ENCODE measurements at places on chromosomes 12 and 14.

- DNase-seq = no peak
Measured at GRCh38 chr12:104372061-104372720, 68.7 kb downstream of the EID3 start.

DNA sequence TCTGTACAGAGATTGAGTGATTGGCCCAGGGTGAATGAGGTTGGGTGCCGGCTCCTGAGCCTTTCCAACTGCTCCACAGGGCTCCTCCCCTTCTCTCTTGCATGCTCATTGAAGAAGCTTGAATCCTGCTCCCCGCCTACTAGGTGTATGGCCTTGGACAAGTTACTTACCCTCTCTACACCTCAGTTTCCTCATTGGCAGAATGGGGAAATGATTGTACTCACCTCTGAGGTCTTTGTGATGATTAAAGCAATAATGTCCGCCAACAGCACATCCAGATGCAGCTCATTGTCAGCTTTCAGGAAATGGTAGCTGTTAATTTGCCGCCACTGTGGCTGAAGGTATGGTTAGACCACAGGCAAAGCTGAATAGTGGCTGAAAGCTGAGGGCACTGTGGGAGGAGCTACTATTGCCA lies 174.1 kb downstream of the CRADD start:
- DNase-seq = no peak

DNA sequence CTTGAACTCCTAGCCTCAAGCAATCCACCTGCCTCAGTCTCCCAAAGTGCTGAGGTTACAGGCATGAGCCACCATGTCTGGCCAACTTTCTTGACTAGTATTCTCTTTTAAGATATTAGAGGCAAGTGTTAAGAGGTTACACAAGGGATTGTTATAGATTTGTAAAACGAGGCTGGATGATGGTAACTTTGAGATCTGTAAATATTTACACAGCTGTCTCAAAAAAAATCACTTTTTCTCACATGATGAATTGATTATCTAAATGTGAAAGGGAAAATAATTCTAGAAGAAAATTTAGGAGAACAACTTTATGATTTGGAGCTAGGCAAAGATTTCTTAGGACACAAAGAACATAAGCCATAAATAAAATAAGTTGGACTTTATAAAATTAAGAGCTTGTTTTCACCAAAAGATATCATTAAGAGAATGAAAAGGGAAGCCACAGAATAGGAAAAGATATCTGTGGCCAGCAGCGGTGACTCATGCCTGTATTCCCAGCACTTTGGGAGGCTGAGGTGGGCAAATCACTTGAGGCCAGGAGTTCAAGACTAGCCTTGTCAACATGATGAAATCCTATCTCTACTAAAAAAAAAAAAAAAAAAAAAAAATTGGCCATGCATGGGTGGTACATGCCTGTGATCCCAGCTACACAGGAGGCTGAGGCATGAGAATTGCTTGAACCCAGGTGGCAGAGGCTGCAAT lies 77.4 kb downstream of the BBS10 start:
- DNase-seq = no peak

- DNase-seq = no peak
Measured at GRCh38 chr12:118237052-118237665, 101.2 kb downstream of the PEBP1 start.

DNA sequence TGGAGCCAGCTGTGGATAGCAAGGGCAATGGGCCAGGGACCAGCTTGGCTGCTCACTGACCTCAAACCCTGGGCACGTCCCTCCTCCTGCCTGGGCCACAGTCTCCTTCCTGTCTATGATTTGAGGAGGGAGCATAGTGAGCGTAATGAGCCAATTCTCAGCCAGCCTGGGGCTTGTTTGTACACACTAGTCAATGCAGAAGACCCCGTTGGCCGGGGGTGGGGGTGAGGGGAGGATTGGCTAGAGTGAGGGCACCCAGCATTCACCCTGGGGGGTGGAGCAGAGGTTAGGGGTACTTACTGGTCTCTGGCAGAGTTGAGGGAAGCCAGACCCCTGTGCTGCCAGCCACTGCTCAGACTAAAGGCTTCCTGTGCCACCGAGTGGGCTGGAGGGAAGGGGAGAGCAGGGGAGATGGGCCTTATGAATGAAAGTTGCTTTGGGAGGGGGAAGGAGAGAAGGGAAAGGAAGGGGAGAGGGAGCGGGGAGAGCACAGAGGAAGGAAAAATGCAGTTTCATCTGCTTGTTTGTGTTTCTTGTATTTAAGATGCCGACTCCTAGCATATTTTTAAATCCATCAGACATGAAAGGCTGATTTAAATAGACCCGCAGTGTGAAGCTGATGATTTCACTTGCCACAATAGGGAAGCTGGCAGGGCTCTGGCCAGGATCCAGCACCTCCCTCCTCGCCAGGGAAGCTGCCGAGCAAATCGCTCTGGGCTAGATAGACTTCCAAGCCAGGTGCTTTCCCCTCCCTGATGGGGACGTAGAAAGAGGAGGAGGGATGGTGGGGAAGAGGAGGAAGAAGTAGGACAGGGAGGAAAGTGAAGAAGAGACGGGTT lies 114.0 kb downstream of the PRMT8 start:
- DNase-seq = no peak

DNA sequence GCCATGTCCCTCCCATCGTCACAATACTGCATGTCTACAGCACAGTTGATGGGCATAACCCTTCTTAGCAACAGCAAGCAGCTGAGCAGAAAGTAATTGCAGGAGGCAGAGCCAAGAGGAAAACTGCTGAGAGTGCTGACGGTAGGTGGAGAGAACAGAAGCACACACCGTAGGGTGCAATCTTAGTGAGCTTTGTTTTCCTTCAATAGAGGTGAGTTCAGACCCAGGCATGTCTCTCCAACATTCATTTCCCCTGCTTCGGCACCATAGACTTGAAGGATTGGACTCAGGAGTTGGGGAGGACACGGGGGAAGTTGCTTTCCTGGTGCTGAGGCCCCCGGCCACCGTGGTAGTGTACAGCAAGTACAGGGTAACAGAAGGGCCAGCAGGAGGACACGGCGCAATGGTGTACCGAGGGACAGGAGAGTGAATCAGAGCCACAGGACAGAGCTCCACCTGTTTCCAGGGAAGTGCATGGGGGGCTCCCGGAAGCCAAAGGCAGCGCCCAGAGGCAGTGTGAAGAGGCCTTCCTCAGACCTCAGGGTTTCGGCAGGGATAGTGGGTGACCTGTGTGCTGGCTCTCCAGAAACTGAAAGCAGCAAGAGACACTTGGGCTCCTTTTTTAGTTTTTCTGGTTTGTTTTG lies 36.3 kb upstream of the SINHCAF start:
- DNase-seq = no peak

- DNase-seq = no peak
Measured at GRCh38 chr14:96105926-96106441, 66.8 kb downstream of the C14orf132 start.

- DNase-seq = peak; percentile 27
Measured at GRCh38 chr12:54596526-54596946, 8.1 kb upstream of the PPP1R1A start.

- peak; percentile 10 for DNase-seq
Measured at GRCh38 chr14:104536942-104537612, 42.5 kb upstream of the C14orf180 start.

DNA sequence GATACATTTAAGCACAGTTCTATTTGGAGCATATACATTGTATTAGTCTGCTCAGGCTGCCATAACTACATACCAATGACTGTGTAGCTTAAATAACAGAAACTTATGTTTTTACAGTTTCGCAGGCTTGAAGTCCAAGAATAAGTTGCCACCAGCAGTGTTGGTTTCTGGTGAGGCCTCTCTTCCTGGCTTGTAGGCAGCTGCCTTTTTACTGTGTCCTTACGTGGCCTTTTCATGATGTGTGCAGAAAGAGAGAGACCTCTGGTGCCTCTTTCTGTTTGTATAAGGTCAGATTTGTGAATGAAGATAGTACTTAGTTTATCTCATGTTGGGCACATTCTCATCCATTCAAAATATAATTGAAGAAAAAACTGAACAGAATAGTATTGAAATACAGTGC lies 636.6 kb downstream of the FLRT2 start:
- DNase-seq = no peak

DNA sequence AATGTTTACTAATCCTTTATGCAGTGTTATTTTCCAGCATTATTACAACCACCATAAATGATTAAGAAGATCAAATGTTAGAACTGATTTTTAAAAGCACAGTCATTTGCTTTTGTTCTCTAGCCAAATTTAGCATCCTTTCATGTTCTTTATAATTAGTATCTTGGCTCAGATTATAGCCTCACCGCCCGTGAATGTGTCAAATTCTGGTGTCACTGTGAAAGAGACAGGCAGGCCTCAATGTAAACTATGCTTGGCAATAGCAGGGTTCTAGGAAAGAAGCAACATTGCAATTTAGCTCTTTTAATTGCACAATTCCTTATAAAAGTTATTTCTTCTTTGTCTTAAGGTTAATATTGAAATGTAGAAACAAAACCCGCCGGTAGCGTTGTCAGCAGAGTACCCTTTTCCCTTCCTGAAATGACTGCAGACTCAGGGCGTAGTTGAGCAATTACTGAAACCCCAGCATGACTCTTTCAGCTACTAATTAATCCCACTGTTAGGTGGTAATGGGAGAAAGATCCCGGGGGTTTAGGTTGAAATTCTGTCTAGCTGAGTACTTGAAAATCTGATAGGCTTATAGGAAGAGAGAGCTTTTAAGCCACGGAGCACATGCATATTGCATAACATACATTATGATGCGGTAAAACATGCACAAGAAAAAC lies 1600.5 kb upstream of the SEL1L start:
- DNase-seq = no peak

GRCh38 chr12:31533470-31533869 lies 57.5 kb downstream of the DENND5B start:
- no peak for DNase-seq

DNA sequence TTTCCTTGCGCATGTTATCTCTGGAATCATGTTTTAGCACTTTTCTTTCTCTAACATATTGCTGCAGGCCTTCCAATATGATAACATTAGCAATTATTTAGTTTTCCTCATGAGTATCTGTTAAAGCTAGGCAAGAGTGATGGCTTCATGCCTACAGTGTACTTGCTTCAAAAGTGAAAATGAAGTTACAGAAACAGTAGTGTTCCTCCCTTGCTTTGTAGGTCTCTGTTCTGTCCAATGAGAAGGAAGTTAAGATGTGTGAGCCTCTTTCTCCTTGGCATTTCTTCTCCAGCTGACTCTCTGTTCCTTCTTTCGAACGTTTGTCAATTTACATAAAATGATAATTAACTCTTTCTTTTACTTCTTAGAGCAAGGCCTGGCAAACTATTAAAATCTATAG lies 22.2 kb downstream of the LRRIQ1 start:
- no peak for DNase-seq

GRCh38 chr12:66061557-66062289 lies 68.8 kb downstream of the LLPH start:
- DNase-seq = no peak

DNA sequence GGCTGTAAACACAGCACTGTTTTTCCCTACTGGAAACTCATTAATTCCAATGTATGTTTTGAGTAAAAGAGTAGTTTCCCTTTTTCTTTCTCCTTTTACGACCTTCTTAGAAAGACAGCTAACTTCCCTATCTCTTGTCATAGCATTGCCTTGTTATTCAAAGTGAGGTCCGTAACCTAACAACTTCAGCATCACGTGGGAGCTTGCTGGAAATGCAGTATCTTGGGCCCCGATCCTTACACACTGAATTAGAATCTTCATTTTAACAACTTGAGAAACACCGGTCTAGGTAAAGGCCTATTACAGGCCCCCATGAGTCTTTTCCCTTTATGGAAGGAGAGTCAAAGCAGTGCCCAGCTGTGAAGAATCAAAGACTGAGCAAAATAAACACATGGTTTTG lies 230.7 kb upstream of the PRKD1 start:
- no peak for DNase-seq

GRCh38 chr12:2960390-2960956 lies 1.3 kb downstream of the TEAD4 start:
- DNase-seq = no peak

DNA sequence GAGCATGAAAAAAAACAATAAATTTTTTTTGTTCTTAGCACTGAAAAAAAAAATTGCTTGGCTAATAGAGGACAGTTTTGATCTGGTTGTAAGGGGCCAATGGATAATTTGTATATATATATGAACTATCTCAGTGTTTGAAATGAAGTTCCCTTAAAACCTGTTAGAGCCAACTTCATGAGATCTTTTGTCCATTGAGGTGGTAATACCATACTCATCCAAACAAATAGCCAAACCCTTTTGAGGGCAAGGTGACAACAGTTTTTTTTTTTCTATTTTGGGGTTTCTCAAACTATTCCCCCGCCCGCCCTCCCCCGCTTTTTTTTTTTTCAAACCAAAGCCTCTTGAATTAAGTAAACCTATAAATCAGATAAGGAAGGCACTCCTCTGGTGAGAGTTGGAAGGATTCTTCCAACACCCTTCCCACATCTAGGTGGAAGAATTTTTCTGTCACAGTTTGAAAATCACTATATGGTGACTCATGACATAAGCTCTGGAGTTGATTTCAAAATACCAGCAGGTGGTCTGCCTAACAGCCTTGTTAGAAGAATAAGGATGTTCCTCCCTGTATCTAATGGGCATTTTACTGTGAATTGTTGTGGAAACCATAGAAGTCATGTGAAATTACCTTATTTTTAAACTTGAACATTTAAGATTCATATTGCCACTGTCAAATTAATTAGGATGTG lies 10.2 kb downstream of the ARHGAP5 start:
- DNase-seq = peak; percentile 59

- peak; percentile 36 for DNase-seq
Measured at GRCh38 chr12:29519585-29520182, 22.2 kb upstream of the OVCH1 start.

DNA sequence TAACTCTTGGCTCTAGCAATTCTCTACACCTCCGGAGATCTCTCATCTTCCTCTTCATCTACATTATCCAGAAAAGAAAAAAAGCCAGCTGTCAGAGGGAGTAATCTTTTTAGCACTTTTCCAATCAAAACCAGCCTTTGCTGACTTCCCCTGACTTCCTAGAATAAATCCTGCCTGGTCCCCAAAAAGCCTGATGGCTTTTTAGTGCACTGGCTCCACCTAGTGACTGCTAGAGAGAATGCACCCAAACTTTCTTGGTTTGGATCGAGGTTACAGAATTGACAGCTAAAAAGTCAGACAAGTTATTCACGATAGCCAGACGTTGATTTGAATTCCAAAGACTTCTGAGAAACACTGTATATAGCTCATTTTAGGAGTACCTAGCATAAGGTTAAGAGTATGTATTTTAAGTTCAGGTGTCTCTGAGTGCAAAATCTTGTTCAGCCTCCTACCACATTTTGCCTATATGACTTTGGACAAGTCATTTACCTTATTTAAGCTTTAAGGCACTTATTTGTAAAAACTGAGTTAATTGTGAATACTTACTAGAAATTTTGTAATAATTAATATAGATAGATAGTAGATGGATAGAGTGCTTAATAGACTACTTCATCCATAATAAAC lies 185.7 kb upstream of the GRIN2B start:
- peak; percentile 54 for DNase-seq

All from HCEC 1CT (cell line).